PC-3 (cell line): ENCODE measurements at places on chromosomes 12 and 14.

- DNase-seq = peak; percentile 60
Observed at GRCh38 chr12:6697584-6698351, 2.8 kb downstream of the PIANP start.

- no peak for DNase-seq
Observed at GRCh38 chr12:1747609-1748008, 56.7 kb downstream of the ADIPOR2 start.

GRCh38 chr12:132359551-132359950 is 30.2 kb upstream of the GALNT9 start:
- no peak for DNase-seq

- peak; percentile 53 for DNase-seq
Observed at GRCh38 chr14:102295270-102295669, 9.7 kb downstream of the MOK start.

- no peak for DNase-seq
Observed at GRCh38 chr12:89389755-89390661, 37.7 kb upstream of the DUSP6 start.
